ENCODE measurements at places on chromosomes 13 and 19.
A peak's percentile ranks its signal among the peaks of the same experiment; 100 is the strongest.

DNA sequence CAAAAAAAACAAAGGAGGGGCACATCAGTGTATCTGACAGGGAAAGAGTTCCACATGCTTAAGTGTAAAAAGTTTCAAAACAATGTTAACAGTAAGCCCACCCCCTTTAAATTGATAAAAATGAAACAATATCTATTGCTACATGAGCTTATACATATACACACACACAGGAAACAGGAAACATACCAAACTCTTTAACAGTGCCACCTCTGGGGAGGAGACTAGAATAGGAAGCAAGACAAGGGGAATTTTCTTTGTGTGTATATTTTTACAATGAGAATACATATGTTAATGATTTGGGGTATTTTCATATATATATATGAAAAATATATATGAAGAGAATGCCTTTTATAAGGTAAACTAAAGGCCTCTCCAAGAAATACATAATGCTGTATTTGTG lies 44.7 kb downstream of the TPT1 start:
- no peak for DNase-seq

DNA sequence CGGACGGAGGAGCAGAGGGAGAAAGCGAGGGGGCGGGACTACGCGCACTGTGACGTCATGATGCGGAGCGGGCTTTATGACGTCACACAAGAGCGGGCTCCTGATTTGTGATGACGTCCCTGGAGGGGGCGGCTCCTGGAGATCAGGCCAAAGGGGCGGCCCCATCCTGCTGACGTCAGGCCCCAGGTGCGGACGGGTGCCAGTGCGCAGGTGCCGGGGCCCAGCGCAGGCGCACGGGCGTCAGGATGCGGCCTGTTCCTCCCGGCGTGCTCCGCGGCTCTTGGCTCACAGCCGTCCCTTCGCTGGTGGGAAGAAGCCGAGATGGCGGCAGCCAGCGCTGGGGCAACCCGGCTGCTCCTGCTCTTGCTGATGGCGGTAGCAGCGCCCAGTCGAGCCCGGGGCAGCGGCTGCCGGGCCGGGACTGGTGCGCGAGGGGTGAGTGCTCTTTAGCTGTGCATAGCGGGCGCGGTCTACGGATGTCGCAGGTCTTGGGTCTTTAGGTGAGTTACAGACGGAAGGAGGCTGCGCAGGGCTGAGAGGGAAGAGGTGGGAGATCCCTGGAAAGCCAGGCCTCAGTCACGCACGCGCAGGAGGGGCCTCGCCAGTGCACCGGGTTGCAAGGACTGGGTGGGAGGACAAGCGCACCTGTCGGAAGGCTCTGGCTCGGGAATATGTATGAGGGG lies at the start of the genes EMC10 and GARIN5A:
Gene EMC10, plus strand, starts transcription at position 284 of the 683 bp plus-strand sequence. Its CDS starts 38 bp downstream, at position 322.
Gene GARIN5A, minus strand, starts transcription at position 625 of the 683 bp plus-strand sequence. Its CDS starts 460 bp downstream, at position 165.
- peak; percentile 85 for DNase-seq

GRCh38 chr19:19212916-19213315 lies 1.2 kb downstream of the NCAN start:
- DNase-seq: no peak

GRCh38 chr13:56752636-56753035 lies 388.1 kb upstream of the PRR20A start:
- no peak for DNase-seq

DNA sequence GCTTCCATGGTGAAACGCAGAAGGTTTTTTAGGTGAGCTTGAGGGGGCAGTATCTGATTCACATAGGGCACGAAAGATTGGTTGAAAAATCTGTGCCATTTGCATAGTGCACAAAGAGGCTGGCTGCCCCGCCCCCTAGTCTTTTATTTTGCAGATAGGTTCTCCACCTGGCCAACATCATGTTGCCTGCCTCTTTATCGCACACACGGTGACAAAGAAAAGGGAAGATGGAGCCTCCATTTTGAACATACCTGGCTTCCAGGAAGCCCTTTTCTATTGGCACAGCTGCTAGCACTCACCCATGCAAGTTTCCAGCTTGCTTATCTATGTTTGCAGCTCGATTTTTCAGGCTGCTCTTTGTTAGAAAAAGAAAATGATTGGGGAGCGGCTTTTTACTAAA lies 316.2 kb upstream of the KLHL1 start:
- peak; percentile 54 for DNase-seq

DNA sequence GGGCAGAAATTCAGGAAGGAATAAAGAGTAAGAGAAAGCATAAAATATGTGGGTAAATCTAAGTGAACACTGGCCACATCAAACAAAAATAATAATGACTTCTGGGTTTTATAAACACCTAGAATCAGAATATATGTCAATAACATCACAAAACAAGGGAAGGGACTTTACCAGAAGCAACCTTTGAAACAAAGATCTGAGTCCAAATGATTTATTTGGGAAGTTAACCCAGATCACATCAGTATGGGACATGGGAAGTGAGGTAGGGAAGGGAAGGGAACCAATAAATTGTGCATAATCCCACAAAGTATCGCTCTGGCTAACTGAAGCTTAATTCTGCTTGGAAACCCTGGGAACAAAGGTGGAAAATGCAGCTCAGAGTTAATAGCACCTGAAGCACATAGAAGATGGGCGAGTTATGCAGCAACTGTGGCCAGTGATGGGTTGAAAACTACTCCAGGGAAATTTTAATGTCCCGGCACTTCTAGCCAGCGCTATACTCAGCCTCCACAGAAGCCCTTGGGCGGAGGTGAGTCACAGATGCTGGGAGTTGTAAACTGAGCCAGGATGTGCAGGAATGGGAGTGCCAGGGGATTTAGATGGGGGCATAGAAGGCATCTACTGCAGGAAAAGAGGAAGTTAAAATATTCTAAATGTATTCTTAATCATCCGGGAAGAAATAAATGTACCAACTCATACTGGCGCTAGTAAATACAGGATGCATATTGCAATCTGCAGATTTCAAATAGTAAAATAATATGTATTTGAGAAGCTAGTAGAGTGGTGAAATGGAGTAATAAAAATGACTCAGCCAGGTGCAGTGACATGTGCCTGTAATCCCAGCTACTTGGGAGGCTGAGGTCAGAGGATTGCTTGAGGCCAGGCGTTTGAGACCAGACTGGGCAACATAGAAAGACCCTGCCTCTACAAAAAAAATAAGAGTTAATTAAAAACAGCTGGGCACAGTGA lies 34.2 kb upstream of the CEBPG start:
- DNase-seq: no peak

GRCh38 chr13:20221772-20222171 lies 10.3 kb downstream of the GJB6 start:
- DNase-seq: no peak
